ENCODE measurements at places on chromosomes 13 and 19.
A peak's percentile ranks its signal among the peaks of the same experiment; 100 is the strongest.

DNA sequence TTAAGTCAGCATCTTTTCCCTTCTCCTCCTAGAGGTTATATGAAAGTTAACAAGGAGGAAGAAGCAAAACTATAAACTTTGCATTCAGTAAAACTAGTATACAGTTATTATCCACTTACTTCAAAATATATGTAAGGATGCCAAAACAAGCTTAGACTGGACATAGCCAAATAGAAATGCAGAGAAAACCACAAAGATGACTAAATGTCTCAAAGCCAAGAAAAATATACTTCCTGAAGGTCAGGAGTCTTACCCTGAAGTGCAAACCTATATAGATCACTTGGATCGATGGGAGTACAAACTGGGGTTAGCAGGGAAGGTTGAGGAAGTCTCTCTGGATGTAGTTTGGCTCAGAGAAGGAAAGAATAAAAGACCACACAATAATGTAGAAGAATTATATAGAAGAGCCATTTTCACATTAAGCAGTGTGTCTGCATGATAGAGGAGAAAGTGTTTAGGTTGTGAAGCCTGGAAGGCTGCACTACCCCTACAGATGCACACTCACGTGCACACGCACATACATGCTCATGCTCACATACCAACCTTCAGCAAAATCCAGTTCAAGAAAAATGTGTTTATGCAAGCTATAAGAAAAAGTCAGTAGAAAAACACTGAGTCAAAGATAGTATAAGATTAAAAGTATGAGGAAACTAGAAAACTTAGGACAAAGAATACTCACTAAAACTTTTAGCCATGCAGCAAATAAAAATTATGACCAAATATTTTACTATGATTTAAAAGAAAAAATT lies 112.1 kb upstream of the RXFP2 start:
- DNase-seq: peak; percentile 27

DNA sequence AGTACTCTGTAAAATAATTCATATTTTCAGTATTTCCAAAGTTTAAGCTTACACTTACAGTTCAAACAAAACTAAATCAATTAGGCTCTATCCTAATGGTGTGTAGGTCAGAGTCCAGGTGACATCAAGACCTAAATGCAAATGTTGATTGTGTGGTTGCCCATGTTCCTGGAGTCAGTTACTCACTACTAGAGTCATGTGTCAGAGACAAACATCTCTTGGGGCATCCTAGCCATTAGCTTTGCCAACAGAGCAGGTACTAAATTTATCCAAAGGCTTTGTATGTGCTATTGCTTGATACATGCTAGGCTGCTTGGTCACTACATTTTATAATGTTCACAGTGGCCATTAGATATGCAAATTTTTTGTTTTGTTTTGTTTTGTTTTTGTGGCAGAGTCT lies 11.7 kb downstream of the SPRY2 start:
- no peak for DNase-seq

DNA sequence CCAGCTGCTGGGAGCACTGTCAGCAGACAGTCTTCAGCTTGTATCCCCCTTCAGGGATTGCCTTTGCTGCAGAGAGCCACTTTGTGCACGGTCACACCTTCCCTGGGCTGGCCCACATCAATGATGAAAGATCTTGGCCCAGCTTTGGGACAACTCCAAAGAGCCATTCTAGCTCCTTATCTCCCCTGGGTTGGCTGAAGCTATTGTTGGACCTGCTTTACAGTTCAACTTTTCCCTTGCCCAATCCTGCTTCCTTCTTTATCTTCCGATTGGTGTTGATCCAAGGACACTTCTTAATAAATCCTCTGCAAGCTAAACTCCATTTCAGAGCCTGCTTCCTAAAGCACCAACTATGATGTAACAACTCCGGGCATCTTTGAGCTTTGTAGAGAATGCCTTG lies 466.4 kb downstream of the KLF12 start:
- no peak for DNase-seq

- DNase-seq: no peak
Measured at GRCh38 chr13:42364613-42365000, 92.7 kb downstream of the AKAP11 start.

DNA sequence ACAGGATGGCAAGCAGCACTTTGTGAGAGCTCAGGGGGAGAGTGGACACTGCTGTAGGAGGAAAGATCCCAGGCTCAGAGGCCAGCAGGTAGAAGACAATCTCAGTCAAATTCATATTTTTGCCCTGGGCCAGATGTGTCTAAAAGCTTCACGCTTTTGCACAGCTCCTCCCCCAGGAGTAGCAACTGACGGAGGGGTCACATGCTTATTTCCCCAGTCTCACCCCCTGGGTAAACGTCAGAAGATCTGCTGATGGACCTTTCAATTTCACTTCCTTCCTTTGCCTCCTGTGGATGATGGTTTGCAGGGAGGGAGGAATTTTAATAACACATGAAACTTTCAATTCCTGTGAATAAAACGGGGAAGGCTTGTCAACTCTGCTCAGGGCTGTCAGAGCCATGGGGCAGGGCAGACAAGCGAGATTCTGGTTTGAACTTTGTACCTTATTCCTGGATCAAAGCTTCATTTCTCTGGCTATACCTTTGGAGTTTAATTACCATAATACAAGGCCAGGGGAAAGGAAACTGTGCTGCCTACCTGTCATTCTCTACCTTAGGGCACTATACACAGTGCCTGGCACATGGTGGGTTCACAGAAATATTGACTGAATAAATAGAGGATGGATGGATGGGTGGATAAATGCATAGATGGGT lies 41.0 kb downstream of the POU4F1 start:
- no peak for DNase-seq

- no peak for DNase-seq
Measured at GRCh38 chr13:82147526-82147925, 1734.7 kb downstream of the SLITRK1 start.

DNA sequence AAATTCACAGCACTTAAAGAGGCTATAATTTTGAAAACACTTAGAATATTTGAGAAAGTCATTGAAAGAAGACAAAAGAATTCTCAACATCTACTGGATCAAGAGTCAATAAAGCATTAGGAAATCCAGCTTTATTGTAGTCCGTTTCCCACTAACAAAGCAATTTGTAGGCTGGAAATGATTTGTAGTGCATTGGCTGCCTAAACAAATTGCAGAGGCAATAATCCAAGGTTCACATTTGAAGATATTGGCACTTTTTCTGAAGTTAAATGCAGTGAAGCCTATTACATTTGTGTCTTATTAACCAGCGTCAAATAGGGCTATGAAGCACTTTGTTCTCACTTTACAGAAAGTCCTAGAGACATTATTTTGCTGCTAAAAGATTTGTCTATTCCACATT lies 848.1 kb upstream of the SLITRK1 start:
- DNase-seq: no peak

DNA sequence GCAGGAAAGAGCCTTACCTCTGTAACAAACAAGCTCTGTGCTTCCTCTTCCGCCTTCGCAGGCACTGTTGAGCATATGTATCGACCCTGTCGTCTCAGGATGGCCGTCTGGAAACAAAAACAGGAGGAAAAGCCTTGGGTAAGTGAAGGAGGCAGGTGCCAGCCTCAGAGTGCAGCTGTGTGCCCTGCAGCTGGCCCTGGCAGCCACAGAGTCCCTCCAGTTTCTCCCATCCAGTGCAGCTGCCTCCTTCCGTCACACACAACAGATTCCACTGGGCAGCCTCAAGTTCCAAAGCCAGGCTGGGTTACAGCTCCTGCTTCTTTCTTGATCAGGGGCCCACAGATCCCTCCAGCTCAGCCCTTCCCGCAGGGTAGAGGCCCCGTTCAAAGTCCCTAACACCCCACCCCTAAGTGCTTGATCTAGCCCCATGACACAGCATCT lies 47.7 kb downstream of the DOCK9 start:
- no peak for DNase-seq

DNA sequence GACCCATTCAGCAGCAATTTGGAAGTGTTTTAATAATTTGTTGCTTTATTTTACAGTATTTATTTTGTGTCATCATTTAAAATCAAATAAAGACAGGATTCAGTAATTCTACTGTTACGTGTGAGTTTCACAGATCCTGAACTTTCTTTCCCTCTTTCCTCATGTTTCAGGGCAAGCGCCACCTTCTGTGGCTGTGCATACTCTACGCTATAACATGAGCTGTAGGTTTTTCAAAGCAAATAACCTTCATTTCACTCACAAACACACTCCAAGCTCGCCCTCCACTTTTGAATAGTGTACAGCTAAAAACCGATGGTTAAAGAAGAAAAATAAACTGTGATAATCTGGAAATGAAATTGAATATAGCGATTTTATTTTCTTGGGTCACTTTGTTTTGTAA lies 753.3 kb downstream of the OLFM4 start:
- peak; percentile 0 for DNase-seq

DNA sequence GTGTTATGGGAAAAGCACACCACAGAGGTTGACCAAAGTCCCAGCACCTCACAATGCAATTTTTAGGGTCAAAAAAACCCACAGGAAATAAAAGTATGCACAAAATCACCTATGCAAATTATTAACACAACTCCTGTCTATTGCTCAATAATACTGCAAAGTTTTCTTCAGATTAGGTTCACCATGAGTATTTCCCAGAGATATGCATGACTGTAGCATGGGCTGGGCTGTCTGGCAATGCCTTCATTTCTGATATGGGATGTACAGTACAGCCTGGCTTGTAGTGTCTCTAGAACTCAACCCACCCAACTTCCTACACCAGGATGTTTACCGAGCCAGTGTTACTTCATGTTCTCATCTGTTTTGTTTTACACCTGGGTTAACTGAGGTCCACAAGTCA lies 698.7 kb upstream of the ARGLU1 start:
- no peak for DNase-seq

- peak; percentile 28 for DNase-seq
Measured at GRCh38 chr19:53906211-53907192, 2.6 kb upstream of the CACNG7 start.

DNA sequence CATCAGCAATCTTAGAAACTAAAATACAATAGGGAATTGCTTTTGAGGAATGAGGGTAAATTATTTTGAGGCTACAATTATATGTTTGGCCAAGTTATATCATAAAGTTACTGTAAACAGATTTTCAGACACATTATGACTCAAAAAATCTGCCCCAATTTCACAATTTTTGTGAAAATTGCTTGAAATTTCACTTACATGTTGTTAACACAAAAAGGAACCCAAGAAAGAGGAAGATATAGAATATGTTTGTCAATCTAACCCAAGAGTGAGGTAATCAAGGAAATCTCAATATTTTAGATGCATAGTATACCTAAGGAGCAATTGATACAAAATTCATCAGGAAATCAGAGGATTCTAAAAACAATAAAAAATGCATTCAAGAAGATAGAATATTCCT lies 73.9 kb upstream of the FNDC3A start:
- no peak for DNase-seq

DNA sequence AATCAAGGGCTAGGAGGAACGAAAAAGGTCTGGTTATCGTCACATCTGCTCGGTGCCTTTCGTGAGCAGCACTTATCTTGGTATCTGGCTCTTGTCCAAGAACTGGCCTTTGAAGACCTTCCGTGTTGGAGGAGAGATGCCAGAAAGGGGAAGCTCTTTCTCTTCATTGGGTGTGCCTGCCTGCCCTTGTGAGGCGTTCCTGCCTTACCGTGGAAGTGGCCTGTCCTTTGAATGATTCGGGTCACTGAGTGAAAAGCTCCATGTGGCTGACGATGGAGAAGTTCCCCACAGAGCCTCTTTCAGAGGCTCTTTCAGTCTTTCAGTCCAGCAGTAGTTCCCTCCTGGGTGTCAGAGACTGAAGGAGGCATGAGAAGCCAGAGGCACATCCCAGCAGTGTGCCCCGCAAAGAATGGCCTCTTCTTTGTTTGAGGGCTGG lies 121.5 kb upstream of the SLC10A2 start:
- no peak for DNase-seq

GRCh38 chr13:68170961-68171360 lies 940.8 kb upstream of the PCDH9 start:
- DNase-seq: no peak

DNA sequence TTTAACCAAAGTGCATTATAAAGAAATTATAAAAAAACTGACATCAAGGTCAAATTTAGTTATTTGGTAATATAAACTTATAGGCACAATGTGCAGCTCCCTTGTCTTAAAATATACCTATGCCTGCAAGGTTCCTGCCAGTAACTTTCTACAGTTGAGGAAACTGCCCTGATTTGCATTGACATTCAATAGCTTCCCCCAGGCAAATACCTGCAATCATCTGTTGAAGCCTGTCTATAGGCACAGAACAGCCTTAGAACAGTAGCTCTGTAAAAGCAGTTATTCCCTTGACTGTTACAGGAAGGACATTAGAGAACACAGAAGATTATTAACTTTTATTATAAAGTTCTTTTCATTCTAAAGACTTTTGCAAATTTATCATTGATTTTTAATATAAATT lies 1239.5 kb downstream of the PCDH9 start:
- DNase-seq: no peak

GRCh38 chr19:18379803-18380747 lies 5.9 kb upstream of the GDF15 start:
- peak; percentile 94 for DNase-seq

DNA sequence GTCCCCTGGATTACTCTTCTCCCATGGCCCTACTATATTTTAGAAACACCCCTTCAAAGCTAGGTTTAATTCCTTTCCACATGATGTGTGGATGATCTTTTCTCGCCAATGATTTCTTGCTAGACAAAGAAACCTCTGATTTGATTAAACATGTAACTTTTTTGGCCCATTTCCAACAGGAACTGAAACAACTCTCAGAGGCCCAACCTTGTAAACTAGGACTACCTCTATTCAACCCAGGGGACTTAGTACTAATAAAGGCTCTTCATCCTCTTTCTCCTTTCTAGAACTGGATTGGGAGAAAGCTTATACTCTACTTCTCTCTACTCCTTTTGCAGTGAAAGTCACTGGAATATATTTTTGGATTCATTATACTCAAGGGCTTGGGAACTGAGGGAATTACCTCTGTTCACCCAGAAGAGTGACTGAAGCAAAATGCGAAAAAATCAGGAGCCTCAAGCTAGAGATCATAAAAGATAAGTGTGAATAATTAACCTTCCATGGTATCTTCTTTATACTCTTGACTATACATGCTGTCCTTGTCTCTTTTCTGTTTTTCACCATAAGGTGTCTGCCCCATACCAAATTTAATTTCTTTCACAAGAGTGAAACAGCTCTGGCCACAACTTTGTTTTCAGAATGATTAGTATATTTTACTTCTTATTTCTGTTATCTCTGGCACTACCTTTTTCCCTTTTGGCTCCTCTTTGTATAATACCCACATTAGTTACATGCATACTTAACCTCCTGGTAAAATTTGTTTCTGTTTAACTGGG lies 977.6 kb downstream of the SLITRK5 start:
- DNase-seq: no peak

DNA sequence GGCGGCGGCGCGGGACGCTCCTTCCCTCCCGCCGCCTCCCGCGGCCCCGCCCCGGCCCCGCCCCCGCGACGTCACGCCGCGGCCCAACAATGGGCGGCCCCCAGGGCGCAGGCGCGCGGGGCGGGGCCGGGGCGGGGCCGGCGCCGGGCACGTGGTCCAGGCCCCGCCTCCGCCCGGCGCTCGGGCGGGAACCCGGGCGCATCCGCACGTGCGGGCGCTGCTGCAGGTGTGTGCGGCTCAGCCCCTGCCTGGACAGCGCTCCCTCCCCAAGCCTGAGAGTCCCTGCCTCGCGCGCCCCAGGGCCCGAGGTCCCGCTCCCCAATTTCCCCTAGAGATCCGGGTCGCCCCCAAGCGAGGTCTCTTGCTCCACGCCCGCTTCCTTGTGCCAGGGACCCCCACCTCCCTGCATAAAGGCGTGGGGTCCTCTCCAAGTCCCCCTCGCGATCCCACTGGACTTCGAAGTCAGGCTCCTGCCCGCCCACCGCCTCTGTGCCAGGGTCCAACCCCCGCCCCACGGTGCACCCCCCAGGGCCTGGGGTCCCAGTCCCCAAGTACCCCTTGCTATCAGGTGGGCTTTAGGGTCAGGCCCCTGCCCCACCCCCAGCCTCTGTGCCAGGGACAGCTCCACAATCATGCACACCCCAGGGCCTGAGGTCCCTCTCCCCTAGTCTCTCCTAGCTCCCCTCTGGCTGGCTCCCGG lies at the start of gene MEX3D:
Gene MEX3D, minus strand, starts transcription at position 6 of the 700 bp plus-strand sequence. CDS start 267 bp downstream, outside the sequence.
- DNase-seq: peak; percentile 74

All from cardiac fibroblast (primary cell).